T47D (cell line): ENCODE measurements at places on chromosomes 4 and X.

DNA sequence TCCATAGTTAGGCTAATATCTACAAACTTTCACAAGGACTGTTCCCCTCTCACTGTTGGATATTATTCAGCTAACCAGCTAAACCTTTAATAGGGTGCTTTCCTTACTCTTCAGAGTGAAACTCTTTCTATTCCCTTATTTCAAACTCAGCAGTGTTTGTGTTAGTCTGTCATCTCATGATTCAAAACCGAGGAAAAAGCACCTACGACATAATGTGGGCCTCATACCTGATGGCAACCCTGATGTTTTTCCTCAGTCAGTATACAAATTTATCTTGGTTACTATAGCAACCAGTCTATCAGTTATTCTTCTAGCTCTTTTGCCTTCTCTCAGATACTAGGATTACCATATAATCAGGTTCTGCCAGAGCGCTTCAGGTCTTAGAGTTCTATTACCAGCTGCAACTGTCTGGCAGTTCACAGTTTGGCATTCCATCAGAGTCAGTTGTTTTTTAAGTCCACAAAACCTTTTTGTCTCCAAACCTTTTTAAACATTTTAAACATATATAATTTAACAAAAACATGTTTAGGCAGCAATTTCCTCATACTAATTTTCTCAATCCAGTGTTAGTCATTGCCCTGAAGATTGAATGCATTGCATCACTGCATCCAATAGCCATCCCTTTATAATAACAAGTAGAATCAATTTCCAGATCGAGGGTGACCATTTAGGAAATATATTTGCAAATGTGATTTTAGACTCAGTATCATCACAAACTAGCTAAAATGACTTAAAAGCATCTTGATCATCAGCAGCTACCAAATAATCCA, 7.4 kb downstream of the WDR44 start:
- DNase-seq = no peak

DNA sequence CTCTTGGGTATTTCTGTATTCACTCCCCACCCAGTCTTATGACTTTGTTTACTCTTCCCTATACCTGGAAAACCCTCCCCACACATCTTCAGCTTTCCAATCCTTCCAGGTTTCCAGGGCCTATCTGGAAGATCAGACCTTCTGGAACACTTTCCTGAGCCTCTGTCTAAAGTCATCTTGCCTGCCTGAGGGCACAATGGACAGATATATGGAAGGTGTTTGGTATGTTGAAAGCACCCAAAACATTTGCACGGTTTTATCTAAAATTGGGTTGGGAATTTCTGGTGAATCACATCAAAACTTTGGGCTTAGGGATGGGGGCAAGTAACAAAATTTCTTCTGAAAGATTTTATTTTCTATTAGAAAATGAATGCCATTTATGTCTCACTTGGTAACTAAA, 16.0 kb downstream of the CLDN2 start:
- DNase-seq = no peak

DNA sequence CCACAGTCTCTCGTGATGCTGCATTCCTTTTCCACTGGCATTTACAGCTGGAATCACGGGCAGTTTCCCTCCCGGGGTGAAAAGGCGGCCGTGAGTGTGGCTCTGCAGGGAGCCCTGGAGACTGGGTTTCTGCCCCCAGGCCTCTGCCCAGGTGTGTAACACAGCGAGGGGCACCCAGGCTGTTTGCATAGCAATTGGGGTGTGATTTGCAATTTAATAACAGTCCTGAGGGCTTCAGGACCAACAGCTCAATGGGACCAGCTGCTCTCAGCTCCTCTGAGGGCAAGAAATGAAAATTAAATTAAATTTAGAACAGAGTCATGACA, 99.0 kb upstream of the SHOX start:
- no peak for DNase-seq

DNA sequence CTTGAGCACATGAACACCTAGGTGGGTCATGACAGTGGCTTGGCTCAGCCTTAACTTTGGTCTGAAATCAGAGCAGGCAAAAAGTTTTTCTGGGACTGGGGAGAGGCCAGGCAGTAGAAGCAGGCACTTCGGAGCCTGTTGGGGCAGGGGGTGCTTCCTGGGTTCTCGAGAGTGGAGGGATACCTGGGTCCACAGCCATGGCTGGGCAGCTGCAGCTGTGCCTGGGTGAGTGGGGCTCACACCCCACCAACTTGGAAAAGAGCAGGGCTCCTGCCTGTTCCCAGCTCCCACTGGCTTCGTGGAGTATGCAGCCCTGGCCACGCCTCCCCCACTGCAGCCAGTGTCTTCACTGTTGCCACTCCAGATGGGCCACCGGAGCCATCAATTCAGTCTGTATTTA, 56.4 kb upstream of the NUDT6 start:
- DNase-seq = no peak

DNA sequence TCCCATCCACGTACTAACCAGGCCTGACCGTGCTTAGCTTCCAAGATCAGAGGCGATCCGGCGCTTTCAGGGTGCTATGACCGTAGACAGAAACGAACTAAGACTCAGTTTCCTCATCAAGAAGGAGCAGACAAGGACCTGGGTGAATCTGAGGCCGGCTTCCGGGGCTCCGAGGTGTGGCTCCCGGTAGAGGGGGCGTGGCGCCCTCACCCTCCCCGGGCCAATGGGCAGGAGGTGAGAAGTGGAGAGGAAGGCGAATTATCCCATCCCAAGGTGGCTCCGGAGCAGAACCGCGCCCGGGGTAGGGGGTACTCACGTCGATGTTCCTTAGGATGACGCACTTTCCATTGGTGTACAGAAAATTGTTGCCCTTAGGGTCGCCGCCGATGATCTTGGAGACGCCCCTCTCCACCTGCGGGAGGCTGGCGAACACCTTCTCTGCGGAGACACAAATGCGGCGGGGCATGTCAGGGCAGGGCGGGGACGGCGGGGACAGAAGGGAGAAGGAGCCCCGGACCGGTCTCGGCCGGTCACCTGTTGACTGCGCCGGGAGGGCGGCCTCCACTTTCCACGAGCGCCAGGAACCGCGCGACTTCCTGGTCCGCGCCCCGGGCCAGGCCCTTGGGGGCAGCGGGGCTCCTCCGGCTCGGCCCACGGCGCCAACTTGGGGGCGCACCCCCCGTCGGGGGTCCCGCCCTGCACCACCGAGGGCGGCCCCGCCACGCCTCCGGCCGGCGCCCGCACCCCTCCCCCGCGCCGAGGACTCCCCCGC, 616 bp downstream of the WDR1 start:
- DNase-seq = peak; percentile 64

GRCh38 chrX:124212622-124213021, 119.8 kb upstream of the TEX13D start:
- DNase-seq = no peak

GRCh38 chr4:127604949-127605709, 27.6 kb upstream of the INTU start:
- no peak for DNase-seq

DNA sequence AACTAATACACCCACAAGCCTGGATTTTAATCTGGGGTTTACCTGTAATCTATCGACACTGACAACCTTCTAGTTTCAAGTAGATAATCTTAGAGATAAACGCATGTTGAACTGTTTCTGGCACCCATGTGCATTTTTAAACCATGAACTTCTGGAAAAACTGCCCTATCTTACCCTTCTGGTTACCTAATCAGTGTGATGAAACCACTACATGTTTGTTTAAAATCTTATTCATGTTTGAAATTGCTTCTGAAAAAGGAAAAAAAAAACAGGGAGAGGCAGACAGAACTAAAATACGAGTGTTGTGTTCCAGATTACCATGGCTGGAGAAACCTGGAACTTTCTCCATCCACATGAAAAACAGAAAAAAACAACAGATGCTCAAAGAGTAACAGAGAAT, 139.3 kb downstream of the MID1IP1 start:
- DNase-seq = no peak

DNA sequence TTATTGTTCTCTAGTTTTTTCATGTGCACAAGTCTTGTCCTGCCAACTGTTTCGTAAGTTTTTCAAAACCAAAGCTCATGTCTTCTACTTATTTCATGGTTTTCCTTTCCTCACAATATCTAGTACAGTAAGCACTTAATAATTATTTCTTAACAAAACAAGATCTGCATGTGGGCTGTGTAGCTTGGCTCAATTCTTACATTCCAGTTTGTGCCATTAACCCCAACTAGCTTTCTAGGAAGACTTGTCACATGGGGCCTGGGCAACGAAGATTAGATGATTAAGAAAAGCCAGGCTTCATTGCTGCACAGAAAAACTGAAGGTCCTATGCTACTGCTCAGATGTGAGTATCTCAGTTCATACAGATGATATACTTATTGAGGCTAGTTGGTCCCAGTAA, 155.3 kb upstream of the TEX13A start:
- DNase-seq = no peak

- peak; percentile 20 for DNase-seq
These were observed 733 bp downstream of the CCNA2 start for GRCh38 chr4:121822796-121823504.

DNA sequence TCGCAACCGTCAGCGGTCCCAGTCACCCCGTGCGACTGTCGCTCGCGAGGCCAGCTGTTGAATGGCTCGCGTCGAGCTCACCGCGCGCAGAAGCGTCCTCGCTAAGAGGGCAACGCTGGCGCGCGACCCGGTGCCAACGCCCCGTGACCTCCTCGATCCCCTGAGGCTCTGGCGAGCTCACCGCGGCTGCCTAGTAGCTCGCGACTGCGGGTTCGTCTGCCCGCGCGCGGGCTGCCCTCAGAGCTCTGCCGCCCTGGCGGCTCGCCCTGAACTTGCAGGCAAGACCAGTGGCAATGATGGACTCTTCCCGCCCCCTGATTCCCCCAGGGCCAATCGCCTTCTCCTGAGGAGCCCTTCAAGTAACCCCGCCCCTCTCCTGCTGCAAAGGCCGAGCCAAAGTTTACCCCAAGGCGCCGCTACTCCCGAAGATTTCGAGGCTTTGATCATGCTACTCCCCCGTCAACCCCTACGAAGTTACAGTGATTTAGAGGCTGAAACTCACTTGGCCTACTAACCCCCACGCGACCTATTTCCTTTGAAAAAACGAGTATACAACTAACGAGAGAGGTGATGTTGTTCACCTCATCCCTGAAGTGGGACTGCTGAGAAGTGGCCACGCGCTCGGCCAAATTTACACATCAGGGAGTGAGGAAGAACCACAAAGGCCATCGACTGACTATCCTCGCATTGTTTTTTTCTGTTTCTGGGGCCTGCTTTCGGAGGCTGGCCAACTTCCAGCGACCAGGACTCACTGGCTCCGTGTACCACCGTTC, 37.5 kb downstream of the PGRMC1 start:
- no peak for DNase-seq

- no peak for DNase-seq
These were observed 16.8 kb downstream of the DCX start for GRCh38 chrX:111395149-111395548.

DNA sequence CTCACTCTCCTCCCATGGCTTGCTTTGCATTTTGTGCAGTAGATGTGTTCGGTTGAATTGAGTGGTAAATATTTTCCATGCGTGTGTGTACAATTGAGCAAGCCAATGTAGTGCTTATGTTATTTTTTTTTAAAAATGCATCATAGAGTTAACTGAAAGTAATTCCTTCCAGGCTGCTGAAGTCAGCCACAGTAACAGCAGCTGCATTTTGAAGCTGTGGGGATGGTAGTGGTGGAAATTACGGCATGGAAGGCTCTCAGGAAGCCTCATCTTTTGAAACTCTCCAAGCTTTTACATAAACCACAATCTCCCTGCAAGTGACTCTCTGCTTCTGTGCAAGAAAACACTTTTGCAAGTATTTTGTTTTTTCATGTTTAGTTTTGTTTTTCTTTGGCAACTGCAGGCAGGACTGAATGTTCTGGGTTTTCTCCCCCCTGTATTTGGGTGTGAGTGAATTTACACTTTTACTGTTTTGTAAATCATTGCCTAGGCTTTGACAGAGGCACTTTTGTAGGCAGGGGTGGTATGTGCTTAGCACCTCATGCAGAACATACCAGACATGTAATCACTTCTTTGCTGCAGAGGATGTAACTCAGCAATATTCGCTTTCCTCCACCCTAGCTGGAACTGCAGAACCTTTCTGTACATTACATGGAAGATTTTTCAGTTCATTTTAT, 56.2 kb downstream of the LRRC66 start:
- DNase-seq = no peak

DNA sequence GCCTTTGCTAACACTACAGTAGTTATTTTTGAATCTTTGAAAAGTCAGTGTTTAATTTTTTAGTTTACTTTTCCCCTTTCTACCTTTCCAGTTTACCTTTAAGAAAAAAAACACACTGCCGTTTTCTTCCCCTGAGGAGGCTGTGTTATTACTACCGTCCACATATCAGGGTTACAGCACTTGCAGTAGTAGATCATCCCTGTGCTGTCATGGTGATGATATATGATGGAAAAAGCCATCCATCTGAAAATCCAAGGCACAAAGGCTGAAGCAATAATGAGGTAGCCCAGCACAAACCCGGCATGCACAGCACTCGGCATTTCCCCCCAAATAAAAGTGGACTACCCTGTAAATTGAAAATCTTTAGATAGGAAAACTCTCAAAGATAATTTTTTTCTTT, 258.7 kb downstream of the CXXC4 start:
- no peak for DNase-seq

GRCh38 chr4:83266689-83267088, 17.9 kb downstream of the COQ2 start:
- no peak for DNase-seq
